Motor neuron (in vitro differentiated cells): ENCODE measurements at places on chromosomes 4 and X. TPM values are rescaled to one million over a fixed set of nuclear protein-coding genes. Genes with fewer than 3 reads are reported as not detected.

SMAD1 gene
- total RNA-seq: 9.9 and 10.2 TPM in 2 replicates

SOD3 gene
- 0.14 and 0.67 TPM in 2 replicates for total RNA-seq

DMRTC1 gene
- total RNA-seq: not detected in 2 replicates

ACE2 gene
- total RNA-seq: 0.09 TPM in 1 of 2 replicates, not detected in the other

GJB1 gene
- total RNA-seq: 0.38 TPM in 1 of 2 replicates, not detected in the other

PCDH7 gene
- total RNA-seq: 39.0 and 44.2 TPM in 2 replicates

QRFPR gene
- not detected in 2 replicates for total RNA-seq

DOCK11 gene
- total RNA-seq: 24.2 and 26.8 TPM in 2 replicates

TBC1D8B gene
- 0.60 and 0.88 TPM in 2 replicates for total RNA-seq

EVC gene
- 9.0 and 12.2 TPM in 2 replicates for total RNA-seq
